ENCODE measurements at places on chromosomes 7 and 10. TPM values are rescaled to one million over a fixed set of nuclear protein-coding genes. Genes with fewer than 3 reads are reported as not detected.

Gene DRGX
- total RNA-seq: not detected

Gene GIMAP5
- total RNA-seq: 24.1 TPM

Gene FANK1
- total RNA-seq: 6.6 TPM

Gene ABCC2
- 1.7 TPM for total RNA-seq

Gene SPDYE18
- total RNA-seq: 1.2 TPM

Gene AKR1D1
- not detected for total RNA-seq

Gene HMX3
- not detected for total RNA-seq

Gene NEUROD6
- not detected for total RNA-seq

Gene ATP6V0A4
- 1.2 TPM for total RNA-seq

Gene FAM25G
- total RNA-seq: not detected

Gene HOGA1
- total RNA-seq: 0.98 TPM

Gene RSPH10B2
- total RNA-seq: 5.2 TPM

Gene PCLO
- 10.8 TPM for total RNA-seq

Gene VAX1
- total RNA-seq: not detected

Gene UTF1
- total RNA-seq: not detected

Gene C10orf90
- not detected for total RNA-seq

Gene CXCL12
- total RNA-seq: 112 TPM

Gene EZH2
- total RNA-seq: 7.9 TPM

Gene REEP3
- total RNA-seq: 41.0 TPM

Gene DOCK1
- 64.6 TPM for total RNA-seq

Gene GIMAP4
- 25.3 TPM for total RNA-seq

Gene SEPHS1
- total RNA-seq: 26.8 TPM

Gene CC2D2B
- 2.5 TPM for total RNA-seq

Gene PAPOLB
- total RNA-seq: not detected

Gene SRRT
- 96.5 TPM for total RNA-seq

Gene RAB18
- 34.9 TPM for total RNA-seq

Gene ATG9B
- 34.1 TPM for total RNA-seq

Gene RNLS
- 13.3 TPM for total RNA-seq

Gene NEUROG3
- not detected for total RNA-seq

Gene SLC13A4
- total RNA-seq: not detected

Gene KCND2
- 3.7 TPM for total RNA-seq

Gene GOLGA7B
- total RNA-seq: 2.5 TPM

Gene TBL2
- total RNA-seq: 29.0 TPM

Gene TMEM72
- not detected for total RNA-seq

Gene FOXP2
- 29.7 TPM for total RNA-seq

Gene NKX1-2
- 0.98 TPM for total RNA-seq

Gene MRPL32
- total RNA-seq: 33.9 TPM

Gene INA
- 3.9 TPM for total RNA-seq

Gene ASIC3
- total RNA-seq: 3.7 TPM

Gene FIGNL1
- 7.9 TPM for total RNA-seq

Gene FXYD4
- not detected for total RNA-seq

Gene PLA2G12B
- total RNA-seq: not detected

Gene PRRT4
- total RNA-seq: 7.6 TPM

Gene TSPAN15
- total RNA-seq: 26.5 TPM

Gene TAS2R41
- total RNA-seq: not detected

Gene OR2A12
- not detected for total RNA-seq

Gene GLUD1
- total RNA-seq: 133 TPM

Gene RBP4
- 36.8 TPM for total RNA-seq

Gene FAM24B
- not detected for total RNA-seq

Gene EVX1
- total RNA-seq: 2.5 TPM

Gene OPN1SW
- total RNA-seq: not detected

Gene TMEM140
- total RNA-seq: 20.4 TPM

Gene DKK1
- total RNA-seq: 14.0 TPM
